ENCODE measurements at places on chromosomes 5 and 9.

DNA sequence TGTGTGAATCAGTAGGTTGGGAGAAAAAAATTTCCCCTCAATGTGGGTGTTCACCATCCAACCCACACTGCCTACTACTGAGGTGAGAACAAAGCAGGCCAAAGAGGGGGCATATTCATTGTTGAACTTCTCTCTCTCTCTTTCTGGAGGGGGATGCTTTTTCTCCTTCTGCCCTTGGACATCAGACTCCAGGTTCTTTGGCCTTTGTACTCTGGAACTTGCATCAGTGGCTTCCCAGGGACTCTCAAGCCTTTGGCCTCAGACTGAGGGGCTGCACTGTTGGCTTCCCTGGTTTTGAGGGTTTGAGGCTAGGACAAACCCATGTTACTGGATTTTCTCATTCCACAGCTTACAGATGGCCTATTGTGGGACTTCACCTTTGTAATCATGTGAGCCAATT lies 417.2 kb downstream of the ELAVL2 start:
- DNase-seq, result no peak

- DNase-seq, result peak; percentile 12
Observed at GRCh38 chr9:6959270-6960000, 201.7 kb downstream of the KDM4C start.

DNA sequence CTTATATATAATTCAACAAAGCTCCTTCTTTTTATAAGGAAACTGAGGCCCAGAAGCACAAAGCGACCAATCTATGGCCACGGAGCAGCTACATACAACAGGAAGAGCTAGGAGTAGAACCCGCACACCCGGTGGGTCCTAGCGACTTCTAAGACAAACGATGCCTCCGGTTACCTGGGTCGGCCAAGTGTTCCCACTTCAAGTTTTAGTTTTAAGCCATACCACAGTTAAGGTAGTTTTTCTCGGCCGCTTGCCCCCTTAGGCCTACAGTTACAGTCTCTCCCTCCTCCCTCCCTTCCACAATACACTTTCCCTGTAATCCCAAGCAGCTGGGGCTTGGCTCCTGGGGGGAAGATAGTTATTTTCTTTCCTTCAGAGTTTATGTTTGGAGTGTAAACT lies 533 bp downstream of the SREK1IP1 start:
- DNase-seq, result peak; percentile 14

DNA sequence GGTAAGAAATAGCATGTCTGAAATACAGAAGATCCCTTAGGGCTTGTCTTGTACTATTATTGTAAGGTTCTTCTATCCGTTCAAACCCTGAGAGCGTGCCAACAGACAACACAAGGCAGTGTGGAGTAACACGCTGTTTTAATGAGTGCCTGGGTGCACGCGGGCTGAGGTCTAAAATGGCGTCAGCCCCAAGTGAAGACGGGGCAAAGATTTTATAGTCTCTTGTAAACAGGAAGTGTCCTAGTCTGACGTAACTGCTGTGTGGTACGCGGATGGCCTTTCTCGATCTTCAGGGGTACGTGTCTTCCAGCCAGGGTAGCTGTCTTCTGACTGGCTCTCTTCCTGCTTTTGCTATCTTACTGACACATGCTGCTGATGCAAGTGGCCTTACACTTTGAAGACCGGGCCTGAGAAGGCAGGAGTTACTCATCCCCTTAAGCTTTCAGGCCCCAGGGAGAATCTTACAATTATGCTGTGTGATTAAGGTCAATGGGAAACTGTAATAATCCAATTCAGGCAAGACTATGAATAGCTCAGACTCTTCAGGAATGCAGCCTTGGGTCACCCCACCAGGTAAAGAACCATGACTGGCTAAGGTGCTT lies 1812.0 kb upstream of the CDH9 start:
- no peak for DNase-seq

DNA sequence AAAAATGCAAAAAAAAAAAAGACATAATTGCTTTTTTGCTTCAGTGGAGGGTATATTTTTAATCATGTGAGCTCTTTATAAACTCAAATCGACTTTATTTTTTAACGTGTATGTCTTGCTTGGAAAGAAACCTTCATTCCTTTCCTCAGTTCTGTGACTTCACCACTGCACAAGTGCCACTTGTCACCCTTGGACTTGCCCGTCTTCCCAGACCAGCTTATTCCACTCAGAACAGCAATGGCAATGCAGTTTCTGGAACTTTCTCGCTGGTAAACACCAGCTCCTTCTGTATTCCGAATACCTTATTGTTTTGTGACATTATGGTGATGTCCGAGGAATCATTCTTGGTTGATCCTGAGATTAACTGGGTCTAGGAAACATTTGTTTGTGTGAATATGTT lies 440.5 kb upstream of the ADAMTS16 start:
- DNase-seq, result no peak

DNA sequence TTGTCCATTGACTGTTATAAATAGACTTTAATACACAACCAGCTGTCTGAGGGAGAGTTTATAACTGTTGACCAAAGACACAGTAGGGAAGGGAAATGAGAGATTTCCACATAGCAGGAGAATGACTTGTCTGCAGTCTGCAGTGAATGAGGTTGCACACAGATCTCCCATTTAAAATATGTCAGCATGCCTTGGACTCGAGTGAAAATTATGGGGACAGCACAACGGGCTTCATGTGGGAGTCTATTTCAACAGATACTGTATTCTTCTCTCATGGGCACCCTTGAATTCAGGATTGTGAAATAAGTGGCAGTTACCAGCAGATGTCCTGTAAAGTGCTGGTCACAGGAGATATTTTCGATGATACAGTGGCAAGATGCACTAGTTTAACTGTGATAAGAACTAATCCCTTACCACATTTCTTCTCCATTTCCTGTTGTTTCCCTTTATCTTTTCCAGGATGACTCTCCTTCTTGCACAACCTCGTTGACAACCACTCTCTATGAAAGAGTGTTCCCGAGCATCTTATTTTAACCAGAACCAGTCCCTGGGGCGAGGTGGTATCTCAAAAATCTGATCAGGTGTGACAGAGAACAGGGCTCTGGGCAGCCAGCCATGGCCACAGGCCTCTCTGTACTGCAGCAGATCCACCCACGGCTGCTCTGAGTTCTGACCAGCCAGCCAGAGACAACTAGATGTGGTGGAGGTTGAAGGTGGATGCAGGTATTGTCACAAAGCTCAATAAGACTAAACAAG lies 51.5 kb upstream of the MAP3K1 start:
- DNase-seq, result peak; percentile 28

GRCh38 chr9:135968083-135968476 lies 6.9 kb upstream of the UBAC1 start:
- no peak for DNase-seq

GRCh38 chr5:135868681-135869080 lies 27.0 kb downstream of the IL9 start:
- no peak for DNase-seq

GRCh38 chr5:149324641-149325040 lies 20.7 kb upstream of the GRPEL2 start:
- no peak for DNase-seq

GRCh38 chr5:158175934-158176481 lies 317.1 kb upstream of the CLINT1 start:
- peak; percentile 28 for DNase-seq

DNA sequence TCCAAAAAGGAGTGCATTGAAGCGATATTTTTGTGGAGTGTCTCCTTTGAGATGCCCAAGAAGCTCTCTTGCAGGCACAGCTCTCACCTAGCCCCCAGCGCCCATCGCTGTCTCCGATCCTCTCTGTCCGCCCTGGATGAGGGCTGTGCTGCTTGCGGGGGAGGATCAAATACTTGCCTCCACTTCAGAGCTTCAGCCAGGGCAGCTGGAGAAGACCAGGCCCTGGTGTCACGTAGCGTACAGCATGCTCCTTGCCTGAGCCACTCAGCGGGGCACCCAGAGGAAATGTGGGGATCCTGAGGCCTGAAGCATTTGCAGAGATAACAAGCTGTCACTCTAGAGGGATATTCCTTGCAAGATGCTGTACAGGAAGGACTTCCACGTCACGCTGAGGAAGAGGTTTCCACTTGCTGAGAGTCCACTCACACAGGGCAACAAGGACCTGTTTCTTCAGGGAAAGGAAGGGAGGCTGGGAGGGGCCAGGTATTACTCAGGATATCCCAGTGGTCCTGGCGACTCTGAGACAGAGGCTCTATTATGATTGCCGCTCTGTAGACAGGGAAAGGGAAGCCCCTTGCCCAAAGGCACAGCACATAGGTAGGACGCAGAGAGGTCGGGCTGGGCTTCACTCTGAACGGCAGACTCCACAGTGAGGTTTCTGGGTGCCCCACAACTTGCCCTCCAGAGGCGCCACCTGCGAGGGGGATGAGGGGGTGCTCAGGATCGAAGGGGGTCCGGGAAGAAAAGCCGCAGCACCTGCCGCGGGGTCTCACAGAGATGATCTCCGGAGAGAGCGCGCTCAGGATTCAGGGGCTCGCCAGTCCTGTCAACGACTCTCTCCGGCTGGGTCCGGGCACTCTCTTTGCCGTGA lies 64.0 kb downstream of the CRB2 start:
- no peak for DNase-seq

GRCh38 chr5:139275956-139276355 lies 17.6 kb upstream of the MATR3 start:
- no peak for DNase-seq

DNA sequence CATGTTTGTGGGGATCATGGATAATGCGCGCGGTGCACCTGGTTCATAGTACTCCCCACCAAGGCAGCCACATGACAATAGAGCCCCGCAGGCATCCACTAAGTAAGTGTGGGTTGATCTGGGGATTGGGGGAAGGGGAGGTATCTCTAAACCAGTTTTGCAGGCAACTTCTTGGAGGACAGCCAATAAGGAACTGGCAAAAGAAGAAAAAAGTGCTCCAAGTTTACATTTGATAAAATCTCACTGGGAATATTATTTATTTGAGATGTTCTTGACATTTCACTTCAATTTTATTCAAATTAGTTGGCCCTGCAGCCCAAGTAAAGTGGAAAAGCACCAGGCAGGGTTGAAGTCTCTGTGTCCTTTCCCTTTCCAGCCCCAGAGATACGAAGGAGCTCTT lies 8.5 kb downstream of the FBP1 start:
- DNase-seq, result peak; percentile 36

GRCh38 chr9:14935964-14936363 lies 25.7 kb upstream of the FREM1 start:
- peak; percentile 45 for DNase-seq

GRCh38 chr9:93207326-93207814 lies 23.4 kb downstream of the WNK2 start:
- no peak for DNase-seq

GRCh38 chr9:116155698-116156039 lies 2.1 kb downstream of the PAPPA start:
- peak; percentile 29 for DNase-seq

- no peak for DNase-seq
Observed at GRCh38 chr5:138527170-138527569, 15.9 kb downstream of the ETF1 start.

- DNase-seq, result no peak
Observed at GRCh38 chr5:155250596-155250995, 237.0 kb downstream of the KIF4B start.

GRCh38 chr5:569868-570361 lies 42.2 kb upstream of the CEP72 start:
- no peak for DNase-seq

GRCh38 chr5:129915415-129915814 lies 11.2 kb downstream of the CHSY3 start:
- no peak for DNase-seq

GRCh38 chr5:44412286-44412685 lies 23.1 kb upstream of the FGF10 start:
- no peak for DNase-seq

DNA sequence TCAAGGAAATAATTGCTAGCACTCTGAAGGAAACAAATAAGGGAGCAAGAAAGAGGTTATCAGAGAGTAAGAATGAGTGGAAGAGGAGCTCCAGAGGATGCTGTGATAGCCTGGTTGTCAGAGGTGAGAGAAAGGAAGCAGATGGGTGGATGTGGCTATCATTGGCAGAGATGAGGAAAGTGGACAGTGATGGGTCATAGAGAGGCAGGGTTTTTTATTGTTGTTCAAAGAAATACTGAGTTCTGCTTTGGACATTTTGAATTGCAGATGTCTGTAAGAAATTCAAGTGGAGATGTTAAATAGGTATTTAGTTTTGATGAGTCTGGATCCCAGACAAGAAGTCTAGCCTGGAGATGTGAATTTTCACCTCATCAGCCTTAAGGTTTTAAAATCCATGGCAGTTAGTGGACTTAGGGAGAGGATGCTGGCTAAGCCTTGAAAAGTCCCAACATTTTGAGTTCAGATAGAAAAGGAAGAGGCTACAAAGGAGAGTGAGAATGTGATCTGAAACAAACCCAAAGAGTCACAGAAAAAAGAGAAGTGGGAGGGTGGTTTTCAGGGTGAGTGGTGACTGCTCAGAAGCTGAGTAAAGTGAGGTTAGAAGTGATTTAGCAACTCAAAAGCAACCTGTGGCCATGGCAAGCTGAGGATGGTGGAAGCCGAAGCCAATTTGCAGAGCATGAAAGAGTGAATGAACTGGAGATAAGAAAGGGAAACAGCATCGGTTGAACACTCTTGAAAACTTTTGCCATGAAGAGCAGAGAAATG lies 50.4 kb downstream of the PPIC start:
- no peak for DNase-seq

DNA sequence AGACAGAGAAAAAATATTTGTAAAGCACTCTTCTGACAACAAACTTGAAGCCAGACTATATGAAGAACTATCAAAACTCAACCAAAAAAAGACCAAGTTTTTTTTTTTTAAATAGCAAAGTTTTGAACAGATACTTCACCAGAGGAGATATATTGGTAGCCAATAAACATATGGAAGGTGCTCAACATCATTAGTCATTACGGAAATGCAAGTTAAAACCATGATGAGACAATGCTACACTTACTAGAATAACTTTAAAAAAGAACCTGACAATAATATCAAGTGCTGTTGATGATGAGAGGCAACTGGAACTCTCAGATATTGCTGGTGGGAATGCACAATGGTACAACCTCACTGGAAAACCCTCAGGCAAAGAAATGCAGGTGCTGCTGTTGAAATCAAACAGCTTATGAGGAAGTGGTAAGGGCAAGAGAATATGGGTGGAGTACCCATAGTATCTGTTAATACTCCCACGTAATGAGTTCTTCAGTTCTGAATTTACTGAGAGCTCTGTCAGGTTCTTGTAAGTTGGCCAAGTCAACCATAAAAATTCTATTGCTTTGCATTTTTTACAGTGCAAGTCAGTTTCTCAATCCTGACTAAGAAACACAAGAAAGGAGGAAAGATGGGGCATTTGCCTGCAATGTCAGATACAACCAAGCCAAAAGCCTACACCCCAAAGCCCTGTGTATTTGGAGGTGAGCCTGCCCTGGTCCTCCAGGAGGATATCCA lies 87.3 kb upstream of the GNAQ start:
- no peak for DNase-seq

DNA sequence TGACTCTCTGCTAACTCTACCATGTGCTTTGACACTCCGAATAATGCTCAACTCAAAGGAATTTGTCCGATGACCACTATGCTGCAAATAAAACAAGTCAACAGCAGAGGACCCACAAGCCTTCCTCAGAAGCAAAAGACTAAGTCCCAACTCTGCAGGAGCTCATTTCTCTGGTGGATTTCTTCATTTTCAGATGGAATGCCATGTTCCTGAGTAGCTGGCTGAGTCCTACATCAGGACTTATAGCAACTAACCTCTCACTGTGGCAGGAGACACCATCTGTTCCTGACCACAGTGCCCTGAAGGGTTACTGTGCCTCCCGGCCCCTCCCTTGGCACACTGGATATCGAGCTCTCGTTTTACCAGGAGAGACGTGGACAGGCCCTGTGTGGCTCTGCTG lies 20.8 kb downstream of the LHFPL2 start:
- no peak for DNase-seq

- DNase-seq, result no peak
Observed at GRCh38 chr9:27527702-27528075, 1.9 kb downstream of the MOB3B start.

- no peak for DNase-seq
Observed at GRCh38 chr9:134327671-134328231, 1.5 kb downstream of the RXRA start.

GRCh38 chr9:130698514-130698913 lies 4.9 kb downstream of the EXOSC2 start:
- DNase-seq, result no peak
